ENCODE measurements at places on chromosomes 12 and 14. TPM values are rescaled to one million over a fixed set of nuclear protein-coding genes. Genes with fewer than 3 reads are reported as not detected.

The TMBIM4 gene
- 65.8 TPM for total RNA-seq

The ZBTB42 gene
- total RNA-seq, result 3.2 TPM

The CLMN gene
- total RNA-seq, result 1.5 TPM

The RNASE7 gene
- not detected for total RNA-seq

The IL31 gene
- total RNA-seq, result not detected

The KRT71 gene
- not detected for total RNA-seq

The MGST1 gene
- total RNA-seq, result 123 TPM

The RPGRIP1 gene
- not detected for total RNA-seq

The TMEM119 gene
- total RNA-seq, result 611 TPM

The SLC25A29 gene
- total RNA-seq, result 16.1 TPM

The TMBIM6 gene
- total RNA-seq, result 812 TPM

The CNPY2 gene
- 47.8 TPM for total RNA-seq

The IKBIP gene
- 70.5 TPM for total RNA-seq

The MMP17 gene
- 11.2 TPM for total RNA-seq

The SOCS4 gene
- total RNA-seq, result 13.2 TPM

The RBP5 gene
- total RNA-seq, result 0.33 TPM

The TSPAN9 gene
- 14.5 TPM for total RNA-seq

The NRXN3 gene
- total RNA-seq, result under 0.01 TPM

The FAM216A gene
- 12.4 TPM for total RNA-seq
